ENCODE measurements at places on chromosomes 5 and 9. TPM values are rescaled to one million over a fixed set of nuclear protein-coding genes. Genes with fewer than 3 reads are reported as not detected.

Gene RANBP3L
- total RNA-seq: not detected

Gene DRD1
- not detected for total RNA-seq

Gene PCDHGA3
- 0.96 TPM for total RNA-seq

Gene DDX4
- total RNA-seq: not detected

Gene NRG2
- 0.48 TPM for total RNA-seq

Gene TMEM174
- total RNA-seq: not detected

Gene HOMER1
- total RNA-seq: 24.2 TPM

Gene PCDHB6
- 0.13 TPM for total RNA-seq

Gene PCDHGA6
- total RNA-seq: 2.2 TPM

Gene TAF1L
- total RNA-seq: not detected

Gene NUTM2F
- total RNA-seq: not detected

Gene ZDHHC11B
- total RNA-seq: not detected

Gene BRINP1
- 22.2 TPM for total RNA-seq

Gene PPP3R2
- not detected for total RNA-seq

Gene DMGDH
- total RNA-seq: 6.4 TPM

Gene PCDHA2
- total RNA-seq: 0.17 TPM

Gene ANKRD55
- total RNA-seq: not detected

Gene LIFR
- 26.3 TPM for total RNA-seq

Gene GOLGA2
- 42.2 TPM for total RNA-seq

Gene CKMT2
- total RNA-seq: not detected

Gene ORM2
- not detected for total RNA-seq

Gene BAAT
- not detected for total RNA-seq

Gene SCGB3A2
- not detected for total RNA-seq

Gene FOXD4L3
- 0.33 TPM for total RNA-seq

Gene RNF130
- total RNA-seq: 18.4 TPM

Gene PIP5K1B
- total RNA-seq: 0.17 TPM

Gene ZNF366
- total RNA-seq: not detected

Gene RAI14
- 114 TPM for total RNA-seq

Gene SEMA4D
- total RNA-seq: 0.48 TPM

Gene UBE2QL1
- not detected for total RNA-seq

Gene ACTL7A
- total RNA-seq: not detected

Gene LCP2
- not detected for total RNA-seq

Gene ACSL6
- not detected for total RNA-seq

Gene PCDHB3
- total RNA-seq: 1.0 TPM

Gene CATSPER3
- not detected for total RNA-seq

Gene CYSTM1
- total RNA-seq: 31.7 TPM

Gene GARIN3
- total RNA-seq: not detected

Gene CTNND2
- not detected for total RNA-seq

Gene PAPPA
- 0.33 TPM for total RNA-seq

Gene NOTCH1
- total RNA-seq: 170 TPM

Gene PCDHA11
- 0.21 TPM for total RNA-seq

Gene KIF24
- 1.3 TPM for total RNA-seq

Gene FYB1
- 2.0 TPM for total RNA-seq

Gene FABP6
- total RNA-seq: not detected

Gene HSPB3
- total RNA-seq: not detected

Gene DAB2
- total RNA-seq: 67.7 TPM

Gene IRGM
- not detected for total RNA-seq

Gene ZDHHC11
- total RNA-seq: 13.4 TPM

Gene POU5F2
- 2.3 TPM for total RNA-seq

Gene SPINK13
- not detected for total RNA-seq

Gene C9orf50
- not detected for total RNA-seq
